ENCODE measurements at places on chromosomes 16 and 17.

DNA sequence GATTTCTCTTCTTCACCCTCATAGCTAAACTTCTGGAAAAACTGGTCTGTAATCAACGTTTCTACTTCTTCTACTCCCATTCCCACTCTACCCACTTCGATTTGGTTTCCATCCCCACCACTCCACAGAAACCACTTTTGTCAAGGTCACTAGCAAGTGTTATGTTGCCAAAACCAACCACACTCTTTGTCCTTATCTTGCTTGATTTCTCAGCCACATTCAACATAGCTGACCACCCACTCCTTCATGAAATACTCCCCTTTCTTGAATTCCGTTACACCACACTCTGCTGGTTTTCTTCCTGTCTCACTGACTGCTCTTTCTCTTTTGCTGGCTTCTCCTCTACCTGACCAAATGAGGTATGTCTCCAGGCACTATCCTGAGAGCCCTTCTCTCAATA is 11.9 kb downstream of the IKZF3 start:
- no peak for DNase-seq

DNA sequence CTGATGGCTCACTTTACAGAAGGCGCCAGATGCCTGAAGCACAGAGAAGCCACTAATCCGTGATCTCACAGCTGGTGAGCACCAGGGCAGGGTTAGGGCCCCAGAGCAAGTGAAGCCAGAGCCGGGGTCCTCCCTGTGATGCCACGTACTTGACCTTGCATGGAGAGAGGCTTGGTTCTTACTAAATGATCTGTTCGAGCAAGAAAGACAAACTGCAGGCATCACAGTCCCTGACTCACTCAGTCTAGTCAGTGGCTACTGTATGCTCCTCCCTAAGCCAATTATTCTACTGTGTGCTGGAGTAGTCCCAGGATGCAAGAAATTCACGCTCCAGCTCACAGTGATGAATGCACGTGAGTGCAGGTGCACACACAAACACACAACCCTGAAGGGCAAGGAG is 55.4 kb downstream of the SDK2 start:
- no peak for DNase-seq

DNA sequence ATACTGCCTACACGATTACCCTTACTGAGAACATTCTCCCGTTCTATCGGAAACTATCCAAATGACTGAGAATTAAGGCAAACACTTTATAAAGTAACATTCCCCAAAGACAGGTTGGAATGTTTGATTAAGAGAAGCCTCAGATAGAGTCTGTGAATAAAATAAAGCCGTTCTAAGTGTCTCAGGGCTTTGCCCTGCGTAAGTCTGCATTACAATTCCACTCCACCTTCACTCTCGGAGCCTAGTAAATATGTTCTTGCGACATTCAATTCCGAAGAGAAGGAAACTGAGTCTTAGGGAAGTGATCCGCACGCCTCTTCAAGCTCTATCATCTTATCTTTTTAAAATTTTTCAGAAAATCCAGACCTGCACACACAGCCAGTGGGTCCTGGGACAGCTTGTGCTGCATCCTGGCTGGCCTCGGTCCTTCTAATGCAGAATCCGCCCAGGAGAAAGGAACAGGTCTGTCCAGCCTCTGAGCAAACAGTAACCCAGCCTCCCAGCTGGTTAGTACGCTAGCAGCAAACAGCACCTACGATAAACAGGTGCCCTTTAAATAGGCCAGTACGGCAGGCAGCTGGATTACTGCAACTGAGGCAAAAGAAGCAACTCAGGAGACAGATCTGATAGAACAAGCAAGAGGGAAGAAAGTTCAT is 254.1 kb upstream of the IRX3 start:
- DNase-seq: no peak

DNA sequence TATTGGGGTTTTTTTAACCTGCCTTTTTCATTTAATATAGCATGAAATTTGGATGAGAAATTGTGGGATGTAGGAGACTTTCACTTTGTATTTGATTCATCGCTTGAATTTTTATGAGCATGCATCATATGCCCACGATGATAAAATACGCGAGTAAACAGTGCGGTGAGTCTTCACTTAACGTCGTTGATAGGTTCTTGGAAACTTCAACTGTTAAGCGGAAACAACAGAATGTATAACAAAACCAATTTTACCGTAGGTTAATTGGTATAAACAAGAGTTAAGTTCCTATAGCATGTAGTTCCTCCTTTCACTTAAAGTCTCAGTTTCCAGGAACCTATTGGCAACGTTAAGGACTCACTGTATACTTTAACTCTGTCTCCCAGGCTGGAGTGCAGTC is 28.7 kb downstream of the MMP15 start:
- no peak for DNase-seq

DNA sequence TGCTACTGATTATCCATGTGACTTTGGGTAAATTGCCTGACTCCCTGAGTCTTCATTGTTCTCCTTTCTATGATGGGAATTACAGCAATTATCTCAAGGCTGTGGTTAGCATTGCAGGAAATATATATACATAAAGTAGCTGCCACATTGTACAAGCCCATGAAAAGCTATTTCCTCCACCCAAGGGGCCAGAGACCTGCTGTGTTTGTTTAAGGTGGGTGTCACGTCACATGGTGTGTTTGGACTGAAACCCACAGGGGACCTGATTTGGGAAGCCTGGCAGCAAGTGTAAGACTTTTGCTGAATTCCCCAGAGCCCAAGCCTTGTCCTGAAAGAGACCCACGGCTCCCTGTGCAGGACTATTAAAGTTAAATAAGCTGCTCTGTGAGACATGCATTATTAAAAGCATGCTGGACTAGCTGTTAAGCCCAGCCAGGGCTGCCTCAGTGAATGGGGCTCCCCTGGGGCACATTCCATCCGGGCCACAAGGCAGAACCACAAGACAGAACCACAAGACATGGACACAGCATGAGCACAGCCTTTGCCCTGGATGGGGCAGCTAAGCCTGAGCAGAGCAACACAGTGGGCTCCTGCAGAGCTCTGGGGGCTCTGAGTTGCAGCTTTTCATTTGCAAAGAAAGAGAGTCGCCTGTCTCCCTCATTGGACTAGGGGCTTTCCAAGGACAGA is 148.9 kb downstream of the SPACA3 start:
- no peak for DNase-seq

GRCh38 chr17:72614871-72615626 is 477.4 kb downstream of the SLC39A11 start:
- DNase-seq: no peak

DNA sequence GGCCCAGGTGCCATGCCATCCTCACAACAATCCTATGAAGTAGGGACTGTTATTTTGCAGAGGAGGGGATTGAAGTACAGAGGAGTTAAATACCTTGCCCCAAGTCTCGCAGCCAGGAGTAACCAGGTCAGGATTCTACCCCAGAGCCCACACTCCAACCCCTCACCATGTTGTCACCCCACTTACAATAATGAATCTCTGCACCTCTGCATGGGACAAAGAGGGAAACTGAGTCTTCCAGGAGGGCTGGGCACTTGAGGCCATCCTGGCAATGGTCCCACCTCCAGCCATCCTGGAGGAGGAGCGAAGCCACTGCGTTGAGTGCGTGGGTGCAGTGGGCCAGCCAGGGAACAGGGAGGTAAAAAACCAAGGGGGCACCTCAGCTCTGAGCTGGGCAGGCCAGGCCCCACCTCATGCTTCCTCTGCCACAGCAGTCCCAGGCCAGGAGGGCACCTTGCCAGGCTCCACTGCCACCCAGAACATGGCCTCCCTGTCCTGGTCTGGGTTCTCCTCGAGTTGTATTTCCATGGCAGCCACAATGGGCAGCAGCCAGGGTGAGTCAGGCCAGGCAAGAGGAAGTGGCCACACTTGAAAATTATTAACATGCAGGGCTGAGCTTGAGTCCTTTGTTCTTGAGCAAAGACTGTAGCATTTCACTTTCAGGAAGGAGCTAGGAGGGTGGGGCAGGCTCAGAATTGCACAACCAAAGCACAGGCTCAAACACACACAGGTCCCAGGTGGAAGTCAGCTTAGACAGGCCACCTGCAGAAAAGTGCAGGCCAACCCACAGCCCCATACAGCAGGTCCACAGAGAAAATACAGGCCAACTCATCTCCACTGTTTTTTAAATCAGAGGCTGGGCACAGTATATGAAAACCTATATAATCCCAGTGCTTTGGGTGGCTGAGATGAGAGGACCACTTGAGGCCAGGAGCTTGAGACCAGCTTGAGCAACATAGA is 52.1 kb downstream of the CUEDC1 start:
- DNase-seq: peak; percentile 86

- DNase-seq: no peak
These were observed 93.9 kb downstream of the GSG1L start for GRCh38 chr16:27969574-27969973.

DNA sequence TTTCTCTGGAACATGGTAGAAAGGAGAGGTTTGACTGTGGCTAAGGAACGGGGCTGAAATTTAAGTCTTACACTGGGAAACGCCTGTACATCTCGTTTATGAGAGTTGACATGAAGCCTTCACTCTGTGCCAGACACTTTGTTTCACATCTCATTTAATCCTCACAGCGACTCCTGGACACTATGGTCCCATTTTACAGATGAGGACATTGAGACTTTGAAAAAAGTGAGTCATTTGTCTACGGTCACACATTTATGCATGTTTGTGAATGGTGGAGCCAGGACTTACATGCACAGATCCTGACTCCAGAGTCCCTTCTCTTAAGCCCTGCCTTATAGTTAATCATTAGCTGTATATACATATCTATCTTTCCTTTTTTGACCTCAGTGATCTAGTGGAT is 318.4 kb upstream of the EEF2KMT start:
- no peak for DNase-seq

DNA sequence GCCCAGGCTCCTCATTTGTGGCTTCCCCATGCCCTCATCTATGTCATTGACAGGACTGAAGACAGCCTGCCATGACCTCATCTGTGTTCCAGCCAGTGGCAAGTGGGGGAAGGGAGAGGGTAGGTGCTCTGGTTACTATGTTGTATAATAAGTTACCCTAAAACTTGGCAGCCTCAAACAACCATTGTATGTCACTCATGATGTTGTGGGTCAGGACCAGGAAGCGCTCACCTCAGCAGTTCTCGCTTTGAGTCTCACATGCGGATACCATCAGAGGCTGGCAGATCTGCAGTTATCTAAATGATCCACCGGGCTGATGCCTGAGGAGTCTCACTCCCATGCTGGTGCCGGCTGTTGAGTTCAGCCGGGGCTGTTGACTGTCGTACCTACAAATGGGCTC is 89.0 kb upstream of the TMEM97 start:
- peak; percentile 46 for DNase-seq

GRCh38 chr16:76583945-76584344 is 306.7 kb downstream of the CNTNAP4 start:
- DNase-seq: no peak

DNA sequence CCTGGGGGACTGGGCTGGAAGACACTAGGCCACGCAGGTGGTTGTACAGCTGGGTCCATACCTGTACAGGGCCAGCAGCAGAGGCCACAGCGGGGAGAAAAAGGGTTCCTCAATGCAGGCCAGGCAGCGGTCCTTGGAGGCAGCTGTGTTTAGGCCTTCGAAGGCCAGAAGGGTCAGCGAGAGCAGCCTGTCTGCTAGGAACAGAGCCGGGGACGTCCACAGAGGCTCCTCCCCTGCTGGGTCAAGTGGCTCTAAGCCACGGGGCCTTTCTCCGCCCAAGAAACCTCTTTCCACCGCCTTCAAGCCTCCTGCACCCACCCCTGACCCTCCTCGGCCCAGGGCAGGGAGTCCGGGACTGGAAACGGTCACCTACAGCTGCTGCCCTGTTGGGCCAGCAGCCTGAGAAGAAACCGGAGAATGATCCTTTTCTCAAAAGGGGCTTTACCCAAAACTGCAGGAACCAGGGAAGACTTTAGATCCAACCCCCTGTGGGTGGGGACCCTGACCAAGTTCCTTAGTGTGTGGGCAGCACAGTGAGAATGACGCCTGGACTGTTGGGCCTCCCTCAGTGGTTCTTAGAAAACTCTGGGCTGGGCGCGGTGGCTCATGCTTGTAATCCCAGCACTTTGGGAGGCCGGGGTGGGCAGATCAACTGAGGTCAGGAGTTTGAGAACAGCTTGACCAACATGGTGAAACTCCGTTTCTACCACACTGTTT is 8.4 kb upstream of the SPATA2L start:
- DNase-seq: no peak

DNA sequence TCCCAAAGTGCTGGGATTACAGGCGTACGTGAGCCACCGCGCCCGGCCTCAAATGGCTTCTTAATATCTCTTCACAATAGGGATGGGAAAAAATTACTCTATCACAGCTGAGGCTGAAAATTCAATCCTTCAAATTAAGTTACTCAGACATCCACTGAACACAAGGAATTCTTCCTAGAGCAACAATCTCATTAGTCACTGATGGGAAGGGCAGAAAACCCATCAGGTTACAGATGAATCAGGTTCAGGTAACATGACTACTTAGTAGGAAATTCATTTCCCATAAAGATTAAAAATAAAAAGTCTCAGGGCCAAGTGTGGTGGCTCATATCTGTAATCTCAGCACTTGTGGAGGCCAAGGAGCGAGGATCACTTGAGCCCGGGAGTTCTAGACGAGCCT is 42.5 kb upstream of the ABR start:
- no peak for DNase-seq

DNA sequence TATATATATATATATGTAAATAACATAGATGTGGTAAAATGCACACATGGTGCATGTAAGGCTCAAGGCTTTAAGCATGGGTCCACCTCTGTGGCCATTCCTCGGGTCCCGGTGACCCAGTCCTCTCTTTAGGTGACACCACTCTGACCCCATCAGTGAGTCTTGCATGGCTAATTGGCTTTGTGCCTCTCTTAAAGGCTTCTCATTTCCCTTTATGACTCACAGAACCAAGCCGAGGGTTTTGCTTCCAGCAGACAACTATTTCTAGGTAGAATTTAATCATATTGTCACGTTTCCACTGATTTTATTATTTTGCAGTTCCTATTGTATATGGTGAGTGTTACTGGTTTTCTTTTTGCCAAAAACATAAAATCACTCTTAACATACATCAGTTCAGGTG is 59.7 kb downstream of the PLCG2 start:
- DNase-seq: no peak

GRCh38 chr17:80354336-80354735 is 60.6 kb upstream of the ENDOV start:
- no peak for DNase-seq

DNA sequence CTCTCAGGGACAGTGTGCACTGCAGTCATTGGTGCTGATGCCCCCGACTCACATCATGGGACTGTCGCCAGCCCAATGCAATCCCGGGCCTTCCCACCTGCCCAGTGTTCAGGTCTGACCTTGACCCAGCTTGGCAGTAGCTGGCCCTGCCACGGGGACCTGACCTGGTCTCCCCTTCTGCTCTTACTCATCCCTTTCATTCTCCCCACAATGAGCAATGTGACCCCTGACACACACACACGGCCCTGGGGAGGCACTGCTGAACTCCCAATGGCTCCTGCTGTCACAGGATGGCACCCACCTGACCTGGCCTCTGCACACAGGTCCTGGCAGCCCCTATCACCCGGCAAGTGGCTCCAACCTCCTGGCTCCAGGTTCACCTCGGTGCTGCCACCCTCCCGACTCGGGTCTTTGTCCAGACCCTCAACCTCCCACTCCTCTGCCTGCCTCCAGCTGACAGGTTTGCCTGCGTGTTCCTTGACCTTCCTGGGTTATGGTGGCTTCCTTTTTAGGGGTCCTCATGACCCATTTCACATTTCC is 6.6 kb downstream of the CD300C start:
- DNase-seq: no peak
